ENCODE measurements at places on chromosomes 5 and 9.

- peak; percentile 9 for DNase-seq
Observed at GRCh38 chr9:93298498-93299417, 114.8 kb downstream of the WNK2 start.

- DNase-seq = no peak
Observed at GRCh38 chr5:131104169-131104808, 60.8 kb downstream of the HINT1 start.

- no peak for DNase-seq
Observed at GRCh38 chr5:151661968-151662732, 24.6 kb downstream of the SPARC start.

GRCh38 chr5:5077236-5077635 is 62.9 kb upstream of the ADAMTS16 start:
- DNase-seq = no peak

DNA sequence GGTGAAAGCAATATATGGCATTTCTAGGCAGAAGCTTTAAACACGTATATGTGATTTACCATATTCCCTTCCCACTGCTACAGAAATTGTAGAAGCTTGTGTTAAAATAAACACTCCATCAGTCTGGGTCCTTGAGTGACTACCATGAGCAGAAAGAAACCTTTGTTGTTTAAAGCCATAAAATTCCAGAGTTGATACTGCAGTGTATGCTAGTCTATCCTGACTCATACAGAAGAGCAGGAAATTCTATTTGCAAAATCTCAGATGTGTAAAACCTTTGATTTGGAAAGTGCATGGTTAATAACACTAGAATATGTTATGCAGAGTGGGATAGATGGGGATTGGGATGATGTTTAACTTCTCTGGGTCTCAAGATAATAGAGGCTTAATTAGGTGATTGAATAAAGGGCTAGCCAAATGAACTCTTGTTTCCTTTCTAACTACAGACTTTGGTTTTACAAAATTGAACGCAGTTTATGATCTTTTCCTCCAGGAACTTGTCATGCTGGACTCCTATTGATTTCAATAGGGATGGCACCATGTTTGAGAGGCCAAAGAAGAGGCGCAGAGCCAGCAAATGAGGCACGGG is 282.7 kb upstream of the VLDLR start:
- DNase-seq = no peak

GRCh38 chr5:76207120-76207519 is 123.9 kb downstream of the SV2C start:
- DNase-seq = no peak

GRCh38 chr5:50875002-50875344 is 208.5 kb downstream of the PARP8 start:
- no peak for DNase-seq

DNA sequence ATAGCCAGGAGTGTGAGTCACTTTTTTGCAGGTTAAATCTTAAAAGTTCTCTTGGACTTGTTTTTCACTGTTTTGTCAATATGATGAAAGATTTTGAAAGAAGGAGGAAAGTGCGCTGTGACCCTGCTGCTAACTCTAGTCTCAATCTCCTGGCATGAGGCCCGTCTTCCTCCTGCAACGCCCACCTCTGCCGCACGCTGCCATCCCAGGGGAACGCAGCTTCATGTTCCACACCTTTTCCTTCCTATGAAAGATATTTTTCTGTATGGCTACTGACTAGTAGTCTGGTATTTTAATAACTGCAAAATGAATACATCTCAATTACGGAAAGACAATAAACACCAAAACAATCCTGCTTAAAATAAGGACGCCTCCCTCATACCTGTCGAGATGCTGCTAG is 8.3 kb downstream of the PPIC start:
- no peak for DNase-seq

- DNase-seq = no peak
Observed at GRCh38 chr5:104942735-104943134, 1380.1 kb upstream of the NUDT12 start.

DNA sequence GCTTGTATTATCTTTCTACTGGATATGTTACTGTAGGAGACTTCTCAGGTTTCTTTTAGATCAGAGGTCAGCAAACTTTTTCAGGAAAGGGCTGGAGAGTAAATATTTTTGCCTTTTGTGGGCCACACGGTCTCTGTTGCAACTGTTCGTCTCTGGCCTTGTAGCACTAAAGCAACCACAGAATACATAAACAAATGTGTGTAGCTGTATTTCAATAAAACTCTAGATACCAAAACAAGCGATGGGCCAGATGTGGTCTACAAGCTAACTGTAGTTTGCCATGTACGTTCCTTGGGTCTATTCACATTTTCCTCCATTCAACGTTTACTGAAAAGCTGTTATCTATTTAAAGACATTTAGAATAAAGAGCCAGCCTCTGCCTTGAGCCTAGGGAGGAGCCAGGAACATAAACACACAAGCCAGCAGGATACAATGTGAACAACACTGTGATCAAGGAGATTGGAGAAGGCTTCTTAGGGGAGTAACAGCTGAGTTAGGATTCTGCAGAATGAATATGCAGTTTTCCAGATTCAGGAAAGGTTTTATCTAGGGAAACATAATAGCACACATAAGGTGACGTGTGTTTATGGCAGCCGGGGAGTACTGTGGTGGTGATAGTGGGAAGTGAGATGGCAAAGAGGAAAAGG is 33.0 kb upstream of the HOMER1 start:
- DNase-seq = peak; percentile 27

- DNase-seq = no peak
Observed at GRCh38 chr5:167247816-167248215, 1043.6 kb upstream of the WWC1 start.

GRCh38 chr5:137016783-137017324 is 482.3 kb downstream of the SPOCK1 start:
- no peak for DNase-seq

DNA sequence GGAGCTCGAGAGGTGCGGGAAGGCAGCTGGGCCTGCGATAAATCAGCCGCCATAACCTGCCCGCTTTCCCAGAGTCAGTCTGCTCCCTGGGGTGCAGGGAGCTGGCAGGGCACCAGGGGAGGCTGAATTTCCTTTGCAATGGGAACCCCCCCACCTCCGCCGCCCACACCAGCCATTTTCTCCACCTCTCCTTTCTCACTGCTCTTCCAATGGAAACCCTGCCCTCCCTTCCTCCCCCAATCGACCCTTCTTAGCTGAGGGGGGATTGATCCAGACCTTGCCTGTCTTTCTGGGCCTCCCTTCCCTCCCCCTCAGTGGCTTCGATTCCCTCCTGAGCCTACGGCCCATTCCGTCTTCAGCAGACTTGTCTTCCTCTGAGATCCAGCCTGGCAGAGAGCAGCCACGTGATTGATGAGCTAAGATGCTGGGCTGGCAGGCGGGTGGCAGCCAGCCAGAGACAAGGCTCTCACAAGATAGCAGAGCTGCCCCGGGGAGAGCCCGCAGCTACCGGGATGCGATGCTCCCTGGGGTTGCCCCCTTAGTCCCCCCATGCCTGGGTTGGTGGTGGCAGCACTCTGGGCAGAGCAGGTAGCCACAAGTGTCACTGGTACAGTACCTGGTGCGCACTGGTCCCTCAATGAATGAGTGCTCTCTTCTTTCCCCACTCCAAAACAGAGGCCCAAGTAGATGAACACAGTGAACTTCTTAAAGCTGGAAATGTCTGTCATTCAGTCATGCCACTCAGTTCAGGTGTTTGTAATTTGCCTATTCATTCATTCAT is 53.7 kb upstream of the FABP6 start:
- no peak for DNase-seq

DNA sequence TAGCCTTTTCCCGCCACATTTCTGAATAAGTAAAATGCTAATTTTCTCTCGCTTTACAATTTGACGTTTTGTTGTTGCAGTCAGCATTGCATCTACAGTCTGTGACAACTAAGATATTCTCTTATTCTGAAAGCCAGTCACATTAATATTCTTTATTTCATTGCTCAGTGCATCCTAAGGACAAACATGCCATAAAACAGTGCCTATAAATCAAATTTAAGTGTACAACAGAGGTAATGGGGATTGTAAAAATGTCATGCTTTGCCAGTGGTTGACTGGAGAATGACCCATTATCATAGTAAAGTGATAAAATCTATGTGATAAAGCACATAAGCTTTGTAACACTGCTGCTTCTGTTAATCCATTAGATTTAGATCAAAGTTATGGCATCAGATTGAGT is 1850.0 kb upstream of the ACO1 start:
- DNase-seq = no peak

- no peak for DNase-seq
Observed at GRCh38 chr9:12701126-12701525, 7.9 kb downstream of the TYRP1 start.

DNA sequence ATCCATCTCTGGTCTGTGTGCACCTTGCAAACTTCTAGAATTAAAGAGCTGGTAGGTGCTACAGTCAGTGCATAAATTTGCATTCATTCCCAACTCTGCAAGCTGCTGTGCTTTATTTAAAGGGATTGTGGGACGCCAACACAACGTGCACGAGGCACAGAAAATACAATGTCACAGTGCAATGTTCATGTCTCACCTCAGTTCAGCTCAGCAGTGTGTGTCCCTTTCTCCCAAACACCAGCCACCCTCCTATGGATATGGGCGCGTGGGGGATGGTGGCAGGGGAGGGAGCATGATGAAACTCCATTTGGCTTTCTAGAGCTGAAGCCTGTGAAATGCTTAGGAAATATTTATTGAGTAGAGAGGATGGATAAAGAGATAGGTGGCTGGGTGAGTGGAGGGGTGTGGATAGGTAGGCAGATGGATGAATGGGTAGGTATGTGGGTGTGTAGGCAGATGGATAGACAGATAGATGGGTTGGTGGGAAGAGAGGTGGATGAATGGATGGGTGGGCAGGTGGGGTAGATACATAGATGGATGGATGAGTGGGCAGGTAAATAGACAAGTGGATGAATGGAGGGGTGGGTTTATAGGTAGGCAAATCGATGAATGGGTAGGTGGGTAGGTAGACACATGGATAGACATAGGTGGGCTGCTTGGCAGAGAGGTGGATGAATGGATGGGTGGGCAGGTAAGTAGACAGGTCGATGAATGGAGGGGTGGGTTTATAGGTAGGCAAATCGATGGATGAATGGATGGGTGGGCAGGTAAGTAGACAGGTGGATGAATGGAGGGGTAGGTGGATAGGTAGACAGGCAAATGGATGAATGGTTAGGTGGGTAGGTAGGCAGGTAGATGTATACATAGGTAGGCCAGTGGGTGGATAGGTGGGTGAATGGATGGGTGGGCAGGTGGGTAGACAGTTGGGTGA is 92.7 kb upstream of the FCN2 start:
- DNase-seq = no peak

- no peak for DNase-seq
Observed at GRCh38 chr5:31255041-31255440, 61.6 kb downstream of the CDH6 start.

DNA sequence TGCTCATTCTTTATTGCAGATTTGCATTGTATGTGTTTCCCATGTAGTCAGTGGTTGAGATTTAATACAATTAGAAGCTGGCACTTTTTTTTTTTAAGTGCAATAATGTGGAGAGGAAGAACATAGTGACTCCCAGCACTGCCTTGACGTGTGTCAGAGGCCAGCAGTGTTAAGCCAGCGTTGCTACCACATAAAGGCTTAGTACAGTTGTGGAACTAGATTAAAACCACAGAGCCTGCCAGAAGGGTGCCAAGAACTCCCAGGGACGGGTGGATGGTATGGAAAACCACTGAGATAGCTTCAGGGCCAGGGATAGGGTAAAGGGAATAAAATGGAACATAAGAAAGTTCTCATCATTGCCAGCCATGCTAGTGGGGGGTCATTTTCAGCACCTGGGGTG is 142.9 kb downstream of the TRIO start:
- DNase-seq = no peak

DNA sequence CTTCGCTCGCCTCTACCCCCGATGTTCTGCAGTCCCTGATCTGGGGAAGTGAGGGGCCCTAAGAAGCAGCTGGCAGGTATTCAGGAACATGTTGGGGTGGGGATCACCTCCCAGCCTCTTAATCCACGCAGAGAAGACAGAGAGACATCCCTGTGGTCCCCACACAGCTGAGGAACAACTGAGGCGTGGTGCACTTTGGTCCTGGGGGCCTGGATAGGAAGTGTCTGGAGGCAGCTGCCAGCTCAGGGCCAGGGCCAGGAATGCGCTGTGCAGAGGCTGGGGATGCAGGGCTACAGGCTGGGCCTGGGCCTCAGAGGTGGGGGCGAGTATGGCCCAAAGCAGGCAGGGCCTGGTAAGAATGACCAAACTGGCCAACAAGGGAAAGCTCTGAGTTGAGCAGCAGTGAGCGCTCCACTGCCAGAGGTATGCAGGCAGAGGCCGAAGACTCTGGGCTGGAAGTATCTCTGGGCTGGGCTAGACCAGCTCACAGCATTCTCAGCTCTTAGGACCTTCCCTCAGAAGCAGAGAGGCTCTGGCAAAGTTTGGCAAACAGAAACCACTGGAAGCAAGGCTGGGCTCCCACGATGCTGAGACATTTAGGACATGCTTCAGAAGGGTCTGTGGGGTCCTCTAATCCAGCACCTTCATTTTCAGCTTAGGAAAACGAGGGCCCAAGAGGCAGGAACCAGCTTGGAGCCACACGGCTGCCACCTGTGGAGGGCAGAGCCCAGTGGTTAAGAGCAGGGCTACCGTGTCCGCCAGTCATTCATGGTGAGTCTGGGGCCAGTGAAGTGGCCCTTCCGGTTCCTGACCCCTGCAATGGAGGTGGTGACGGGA is 174.4 kb downstream of the GAPVD1 start:
- DNase-seq = no peak

- DNase-seq = no peak
Observed at GRCh38 chr5:37568893-37569292, 189.8 kb downstream of the WDR70 start.

GRCh38 chr5:134063188-134063820 is 51.2 kb upstream of the TCF7 start:
- no peak for DNase-seq

DNA sequence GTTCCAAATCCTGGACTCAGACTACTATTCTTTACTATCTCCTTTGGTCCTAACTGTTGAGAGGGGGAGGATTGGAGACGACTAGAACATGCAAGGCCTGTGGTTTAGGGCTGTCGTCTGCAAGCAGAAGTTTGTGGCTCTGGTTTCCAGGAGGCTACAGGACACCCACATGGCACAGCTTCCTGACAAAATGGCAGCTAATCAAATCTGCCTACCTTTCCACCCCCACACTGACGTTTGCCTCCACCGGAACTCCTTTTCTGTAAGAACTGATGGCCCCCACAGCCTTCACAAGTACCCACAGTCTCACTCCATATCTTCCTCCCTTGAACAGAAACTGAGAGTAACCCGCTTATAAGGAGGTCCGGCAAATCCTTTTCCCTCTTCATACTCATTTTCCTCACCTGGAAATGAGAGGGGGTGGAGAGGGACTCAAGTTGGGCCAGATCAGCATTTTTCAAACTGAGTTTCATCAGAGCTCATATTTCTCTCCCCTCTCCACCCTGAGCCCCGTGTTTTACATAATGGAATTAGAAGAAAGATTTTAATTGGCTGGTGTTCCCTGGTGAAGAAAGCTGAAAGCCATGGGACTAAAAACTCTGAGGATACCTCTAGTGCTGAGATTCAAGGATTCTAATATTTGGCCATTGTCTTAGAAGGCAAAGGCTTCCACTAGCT is 5.2 kb downstream of the SLC31A2 start:
- no peak for DNase-seq

DNA sequence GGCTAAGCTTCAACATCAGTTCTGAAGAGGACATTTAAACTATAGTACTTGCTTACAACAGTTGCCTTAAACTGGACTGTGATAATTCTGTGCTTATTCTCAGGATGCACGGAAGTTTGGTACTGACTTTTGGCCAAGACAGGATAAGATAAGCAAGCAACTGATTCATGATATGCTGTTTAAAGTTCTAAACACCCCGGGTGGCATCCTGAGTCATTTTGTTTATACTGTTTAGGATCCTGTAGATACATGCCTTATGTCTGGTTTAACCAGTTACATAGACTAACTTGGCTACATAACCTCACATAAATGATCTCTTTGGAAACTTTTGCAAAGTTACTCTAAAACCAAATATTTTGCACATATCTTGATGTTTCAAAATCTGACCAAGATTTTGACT is 95.9 kb downstream of the CDH9 start:
- no peak for DNase-seq

Measured in AG20443 (cell line).